Large intestine (tissue), 12 donors: ENCODE measurements at places on chromosomes 13 and 19.

- DNase-seq = no peak
Measured at GRCh38 chr13:24648983-24649687, 31.1 kb upstream of the ATP12A start.

DNA sequence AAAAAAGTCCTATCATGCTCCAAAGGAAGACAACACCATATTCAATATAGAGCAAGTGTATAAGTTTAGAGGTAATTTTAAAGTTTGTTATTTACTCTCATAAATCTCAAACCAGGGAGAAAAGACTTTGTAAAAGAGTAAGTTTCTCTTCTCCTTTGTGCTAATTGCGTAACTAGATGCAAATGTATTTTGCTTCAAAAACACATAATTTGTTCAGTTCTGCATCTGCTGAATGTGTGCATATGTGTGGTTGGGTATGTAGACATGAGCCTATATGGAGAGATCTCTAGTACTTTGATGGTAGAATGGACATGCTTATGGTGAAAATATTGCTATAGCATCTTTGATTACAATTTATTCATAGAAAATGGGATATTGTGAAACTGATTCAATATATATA, 17.8 kb upstream of the MIR17HG start:
- no peak for DNase-seq

- no peak for DNase-seq
Measured at GRCh38 chr13:27535546-27535945, 84.8 kb downstream of the LNX2 start.

DNA sequence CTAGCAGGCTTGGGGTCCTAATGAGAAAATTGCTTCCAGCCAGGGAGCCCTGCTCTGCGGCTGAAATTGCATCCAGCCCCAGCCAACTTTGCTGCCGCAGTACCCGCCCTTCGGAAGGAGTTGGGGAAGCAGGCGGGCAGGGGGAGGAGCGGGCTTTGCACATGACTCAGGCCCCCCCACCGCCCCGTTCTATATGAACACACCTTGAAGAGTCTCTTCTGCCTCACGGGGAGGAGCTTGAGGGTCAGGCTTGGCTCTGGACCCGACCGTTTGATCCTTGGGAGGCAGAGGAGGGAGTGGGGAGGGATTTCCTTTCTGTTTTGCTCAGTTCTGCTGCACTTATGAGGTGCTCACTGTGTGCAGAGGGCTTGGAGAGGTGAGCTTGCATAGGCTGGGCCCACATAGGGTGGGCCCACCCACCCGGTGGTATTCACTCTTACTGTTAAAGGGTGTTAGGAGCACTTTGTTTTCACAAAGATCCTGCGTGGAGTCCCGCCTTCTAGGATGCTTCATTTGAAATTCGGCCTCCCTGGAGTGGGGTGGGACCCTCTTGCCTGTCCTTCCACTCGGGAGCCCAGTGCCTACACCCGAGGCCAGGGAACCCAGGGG, 46.5 kb downstream of the LYL1 start:
- DNase-seq = peak; percentile 66

DNA sequence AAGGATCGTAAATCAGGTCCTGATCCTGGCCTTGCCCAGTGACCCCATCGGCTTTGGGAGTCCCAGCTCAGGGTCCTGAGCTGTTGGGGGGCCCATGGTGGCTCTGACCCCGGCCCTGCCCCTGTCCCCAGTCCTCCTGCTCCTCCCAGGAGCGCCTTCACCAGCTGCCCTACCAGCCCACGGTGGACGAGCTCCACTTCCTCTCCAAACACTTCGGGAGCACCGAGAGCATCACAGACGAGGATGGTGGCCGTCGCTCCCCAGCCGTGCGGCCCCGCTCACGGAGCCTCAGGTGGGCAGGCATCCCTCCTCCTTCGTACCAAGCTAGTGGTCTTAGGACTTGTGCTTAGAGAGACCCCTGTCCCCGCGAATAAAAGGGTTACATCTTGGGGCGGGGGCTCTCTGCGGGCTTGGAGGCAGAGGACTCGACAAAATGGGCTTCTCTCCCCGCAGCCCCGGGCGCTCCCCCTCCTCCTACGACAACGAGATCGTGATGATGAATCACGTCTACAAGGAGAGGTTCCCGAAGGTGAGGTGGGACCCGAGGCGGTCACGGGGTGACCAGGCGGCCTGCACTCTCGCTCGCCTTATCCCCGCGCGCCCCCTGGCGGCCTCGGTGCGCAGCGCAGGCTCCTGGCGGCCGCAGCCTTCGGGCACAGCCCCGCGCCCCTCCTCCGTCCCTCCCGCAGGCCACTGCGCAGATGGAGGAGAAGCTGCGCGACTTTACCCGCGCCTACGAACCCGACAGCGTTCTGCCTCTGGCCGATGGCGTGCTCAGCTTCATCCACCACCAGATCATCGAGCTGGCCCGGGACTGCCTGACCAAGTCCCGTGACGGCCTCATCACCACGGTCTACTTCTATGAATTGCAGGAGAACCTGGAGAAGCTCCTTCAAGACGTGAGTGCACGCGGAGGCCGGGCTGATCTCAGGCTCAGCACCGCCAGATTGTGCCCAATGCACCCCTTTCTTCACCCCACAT, 9.1 kb downstream of the MAST1 start:
- peak; percentile 82 for DNase-seq

GRCh38 chr19:55341171-55341588, 1.5 kb downstream of the KMT5C start:
- DNase-seq = peak; percentile 87

DNA sequence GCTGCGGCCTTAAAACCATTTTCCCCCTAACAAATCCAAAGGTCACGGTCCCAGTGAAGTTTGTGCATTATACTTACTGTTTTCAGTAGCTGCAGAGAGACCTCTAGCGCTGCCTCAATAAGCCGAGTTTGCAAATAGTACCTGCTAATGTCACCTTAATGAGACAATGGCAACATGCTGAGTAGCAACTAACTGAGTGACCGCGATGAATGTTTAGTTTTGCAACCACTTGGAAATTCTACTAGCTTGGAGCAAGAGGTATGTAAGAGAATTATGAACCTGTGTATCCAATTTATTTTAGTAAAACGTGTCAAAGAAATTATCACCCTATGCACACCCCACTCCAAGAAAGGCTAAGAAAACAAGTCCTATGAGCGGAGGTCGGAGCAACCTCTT, 1.2 kb downstream of the KPNA3 start:
- DNase-seq = peak; percentile 47

DNA sequence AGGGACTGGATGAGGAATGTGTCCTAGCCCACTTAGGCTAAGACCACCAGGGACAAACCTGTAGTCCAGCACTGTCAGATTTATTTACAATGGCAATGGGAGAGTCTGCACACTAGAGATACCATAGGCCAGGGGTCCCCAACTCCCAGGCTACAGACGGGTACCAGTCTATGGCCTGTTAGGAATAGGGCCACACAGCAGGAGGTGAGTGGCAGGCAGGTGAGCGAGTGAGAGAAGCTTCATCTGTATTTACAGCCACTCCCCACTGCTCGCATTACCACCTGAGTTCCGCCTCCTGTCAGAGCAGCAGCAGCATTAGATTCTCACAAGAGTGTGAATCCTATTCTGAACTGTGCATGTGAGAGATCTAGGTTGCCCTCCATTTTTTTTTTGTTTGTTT, 2.4 kb downstream of the THAP8 start:
- DNase-seq = no peak

DNA sequence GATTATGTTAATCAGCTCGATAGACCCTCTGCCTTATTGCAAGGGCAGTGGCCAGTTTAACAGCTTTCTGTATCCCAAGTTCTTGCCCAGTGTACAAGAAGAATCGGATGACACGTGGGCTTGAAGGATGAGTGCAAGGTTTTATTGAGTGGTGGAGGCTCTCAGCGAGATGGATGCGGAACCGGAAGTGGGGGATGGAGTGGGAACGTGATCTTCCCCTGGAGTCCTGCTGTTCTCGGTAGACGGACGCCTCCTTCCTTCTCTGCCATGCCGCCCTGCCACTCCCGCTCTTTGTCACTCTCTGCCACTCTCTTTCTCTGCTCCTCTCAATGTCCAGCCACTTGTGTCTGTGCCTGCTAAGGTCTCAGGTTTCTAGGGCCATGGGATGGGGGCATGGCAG, 21.0 kb downstream of the RFXAP start:
- DNase-seq = no peak

DNA sequence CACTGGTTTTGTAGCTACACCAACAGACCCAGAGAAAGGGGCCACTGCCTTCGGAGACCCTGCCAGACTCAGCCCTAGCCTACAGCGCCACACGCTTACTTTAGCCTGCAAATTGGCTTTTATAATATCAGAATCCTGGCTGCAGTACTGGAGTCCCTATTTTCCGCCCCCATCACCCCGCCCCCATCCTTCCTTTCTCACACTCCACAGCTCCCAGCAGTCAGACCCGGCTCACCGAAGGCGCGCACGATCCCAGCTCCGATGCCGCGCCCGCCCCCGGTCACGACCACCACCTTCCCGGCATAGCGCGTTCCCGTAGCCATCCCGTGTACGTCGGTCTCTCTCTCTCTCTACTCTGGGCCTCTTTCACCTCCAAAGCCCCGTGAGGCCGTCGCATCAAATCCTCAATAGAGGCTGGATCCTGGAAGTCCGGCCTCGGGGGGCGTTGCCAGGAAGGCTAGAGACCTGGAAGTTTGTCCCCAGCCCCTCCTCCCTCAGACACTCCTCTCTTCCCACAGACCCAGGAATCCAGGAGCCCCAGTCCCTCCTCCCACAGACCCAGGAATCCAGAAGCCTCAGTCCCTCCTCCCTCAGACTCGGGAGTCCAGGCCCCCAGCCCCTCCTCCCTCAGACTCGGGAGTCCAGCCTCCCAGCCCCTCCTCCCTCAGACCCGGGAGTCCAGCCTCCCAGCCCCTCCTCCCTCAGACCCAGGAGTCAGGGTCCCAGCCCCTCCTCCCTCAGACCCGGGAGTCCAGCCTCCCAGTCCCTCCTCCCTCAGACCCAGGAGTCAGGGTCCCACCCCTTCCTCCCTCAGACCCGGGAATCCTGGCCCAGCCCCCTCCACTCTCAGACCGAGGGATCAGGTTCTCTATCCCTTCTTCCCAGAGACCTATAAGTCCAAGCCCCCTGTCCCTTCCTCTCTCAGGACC, at the start of gene HSD17B14:
Gene HSD17B14, minus strand, starts transcription at position 403 of the 929 bp plus-strand sequence. Its CDS starts 80 bp downstream, at position 323.
- peak; percentile 43 for DNase-seq

- no peak for DNase-seq
Measured at GRCh38 chr13:20711301-20712044, 8.0 kb downstream of the IL17D start.

DNA sequence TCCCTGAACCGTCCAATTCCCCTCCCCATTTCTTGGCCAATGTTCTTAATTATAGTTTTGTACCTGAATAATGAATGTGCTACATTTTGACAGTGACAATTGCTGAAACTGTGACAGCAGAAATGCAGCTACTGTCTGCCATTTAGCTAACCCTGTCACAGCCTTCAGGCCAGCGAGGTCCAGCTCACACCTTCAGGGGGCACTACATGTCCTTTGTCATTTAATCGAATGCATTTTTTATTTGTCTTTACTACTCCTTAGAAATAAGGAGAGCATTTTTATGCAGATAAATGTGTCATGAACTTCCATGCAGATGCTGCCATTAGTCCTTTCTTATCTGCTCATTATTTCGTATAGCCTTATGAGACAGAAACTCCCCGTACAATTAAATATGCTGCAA, 159.9 kb downstream of the MZT1 start:
- no peak for DNase-seq

GRCh38 chr19:31154021-31154420, 195.2 kb downstream of the TSHZ3 start:
- DNase-seq = no peak

- DNase-seq = no peak
Measured at GRCh38 chr13:24500977-24501376, 11.6 kb downstream of the PARP4 start.

DNA sequence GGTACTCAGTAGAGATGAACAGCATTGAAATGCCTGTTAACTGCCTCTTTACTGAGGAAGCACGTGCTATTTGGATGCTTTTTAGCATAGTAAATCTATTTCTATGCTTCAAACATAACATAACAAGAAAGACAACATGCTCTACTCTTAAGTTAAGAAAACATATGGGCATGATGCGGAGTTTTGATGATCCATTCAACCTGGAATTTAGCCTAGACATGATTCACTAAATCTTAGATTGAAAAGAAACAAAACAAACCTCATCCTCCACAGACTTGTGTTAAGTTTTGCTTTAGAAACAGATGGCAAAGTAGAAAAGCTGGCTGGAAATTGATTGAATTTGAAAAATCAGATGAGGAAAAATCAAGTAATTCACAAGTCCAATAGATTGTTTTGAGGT, 593.8 kb downstream of the OLFM4 start:
- DNase-seq = no peak

DNA sequence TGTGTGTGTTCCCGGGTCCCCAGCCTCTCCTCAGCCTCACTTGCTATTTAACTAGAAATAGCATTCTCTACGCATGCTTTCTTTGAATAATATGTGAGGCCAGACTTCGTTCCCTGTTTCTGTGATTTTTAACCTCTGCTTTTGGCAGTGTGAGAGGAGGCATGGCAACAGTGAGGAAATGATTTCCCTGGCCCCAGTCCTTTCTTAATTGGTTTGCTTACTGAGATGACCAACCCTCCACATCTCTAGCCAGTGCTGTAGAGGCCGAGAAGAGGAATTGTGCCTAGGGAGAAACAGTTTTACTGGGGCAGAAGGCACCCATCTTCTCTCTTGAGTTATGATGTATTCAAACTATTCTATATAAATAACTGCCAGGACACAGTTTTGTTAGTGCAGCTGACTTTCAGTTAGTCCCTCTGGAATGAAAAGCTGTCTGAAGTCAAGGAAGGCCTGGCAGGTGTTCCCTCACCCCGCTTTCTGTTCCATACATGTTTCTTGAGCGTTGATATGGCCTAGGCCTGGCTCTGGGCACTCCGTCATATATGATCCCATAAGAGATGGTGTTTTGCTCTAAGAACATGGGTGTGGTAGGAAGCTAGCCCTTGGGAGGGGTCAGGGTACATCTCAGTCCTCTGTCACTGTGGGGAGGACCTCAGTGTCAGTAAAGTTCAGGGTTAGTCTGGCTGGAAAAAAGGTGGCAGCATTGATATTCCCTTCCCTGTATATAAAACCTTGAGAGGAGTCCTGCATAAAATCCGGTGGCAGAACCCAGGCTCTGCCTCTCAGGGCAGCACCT, 73.7 kb upstream of the NPAS1 start:
- DNase-seq = peak; percentile 83

DNA sequence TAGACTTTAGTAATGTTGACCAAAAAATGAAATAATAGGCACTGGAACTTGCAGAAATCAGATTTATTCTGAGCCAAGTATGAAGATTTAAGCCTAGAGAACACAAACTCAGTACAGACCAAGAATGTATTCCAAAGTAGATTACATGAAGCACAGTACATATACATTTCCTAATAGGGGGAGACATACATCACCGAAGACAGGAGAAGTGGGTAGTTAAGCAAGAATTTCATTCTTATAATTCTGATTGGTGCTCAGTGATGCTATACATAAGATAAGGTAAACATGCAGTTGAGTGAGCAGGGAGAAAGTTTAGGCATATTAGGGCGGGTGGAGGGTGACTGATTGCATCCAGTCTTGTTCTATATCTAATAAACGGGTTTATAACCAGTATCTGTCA, 2218.8 kb downstream of the PCDH9 start:
- DNase-seq = no peak

DNA sequence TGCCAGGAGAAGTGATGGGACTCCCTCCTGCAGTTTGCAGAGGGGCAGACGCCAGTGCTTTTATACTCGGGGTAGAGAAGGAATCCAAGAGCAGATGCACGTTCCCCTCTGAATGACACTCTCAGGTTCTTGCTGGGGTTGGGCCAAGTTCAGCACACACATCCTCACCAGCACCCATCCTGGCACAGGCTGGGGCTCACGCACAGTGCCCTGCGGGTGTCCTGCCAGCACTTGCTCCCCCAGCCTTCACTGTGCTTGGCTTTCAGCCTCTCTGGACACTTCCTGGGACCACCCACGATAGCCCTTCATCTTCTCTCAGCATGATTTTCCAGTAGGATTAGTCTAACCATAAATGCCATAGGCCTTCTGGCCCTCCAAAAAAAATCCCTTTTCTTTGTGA, 158.6 kb downstream of the ZNF536 start:
- DNase-seq = no peak
